ENCODE measurements at places on chromosomes 11 and 22.

GRCh38 chr11:122192634-122193255 is 76.7 kb upstream of the BLID start:
- peak; percentile 30 for ATAC-seq

GRCh38 chr22:20131859-20132685 is 468 bp downstream of the ZDHHC8 start:
- ATAC-seq: 0 out of 3 replicates have a peak, but pooled peaks have one; percentile 1

DNA sequence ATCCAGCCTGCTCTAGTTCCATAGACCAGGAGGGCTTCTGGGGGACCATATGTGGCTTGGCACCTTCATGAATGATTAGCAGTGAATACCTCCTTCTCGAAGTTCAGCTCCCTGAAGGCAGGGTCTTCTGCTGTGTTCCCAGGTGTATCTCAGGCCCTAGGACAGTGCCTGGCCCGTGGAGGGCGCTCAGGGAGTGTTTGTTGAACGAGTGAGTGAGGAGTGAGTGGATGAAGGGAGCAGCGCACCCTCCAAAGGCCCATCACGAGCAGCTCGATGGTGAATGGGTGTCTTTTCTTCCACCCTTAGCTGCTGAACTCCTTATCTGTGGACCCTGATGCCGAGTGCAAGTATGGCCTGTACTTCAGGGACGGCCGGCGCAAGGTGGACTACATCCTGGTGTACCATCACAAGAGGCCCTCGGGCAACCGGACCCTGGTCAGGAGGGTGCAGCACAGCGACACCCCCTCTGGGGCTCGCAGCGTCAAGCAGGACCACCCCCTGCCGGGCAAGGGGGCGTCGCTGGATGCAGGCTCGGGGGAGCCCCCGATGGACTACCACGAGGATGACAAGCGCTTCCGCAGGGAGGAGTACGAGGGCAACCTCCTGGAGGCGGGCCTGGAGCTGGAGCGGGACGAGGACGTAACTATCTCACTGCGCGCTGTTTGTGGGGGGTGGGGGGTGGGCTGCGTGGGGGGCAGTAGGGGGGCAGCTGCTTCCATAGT is 9.5 kb downstream of the ANO1 start:
- no peak for ATAC-seq

GRCh38 chr11:133832096-133832990 is 13.0 kb downstream of the SPATA19 start:
- ATAC-seq: no peak

GRCh38 chr11:85663080-85663752 is 1.7 kb downstream of the CREBZF start:
- no peak for ATAC-seq

- no peak for ATAC-seq
These were observed 51.8 kb downstream of the TRAF6 start for GRCh38 chr11:36458129-36458915.

DNA sequence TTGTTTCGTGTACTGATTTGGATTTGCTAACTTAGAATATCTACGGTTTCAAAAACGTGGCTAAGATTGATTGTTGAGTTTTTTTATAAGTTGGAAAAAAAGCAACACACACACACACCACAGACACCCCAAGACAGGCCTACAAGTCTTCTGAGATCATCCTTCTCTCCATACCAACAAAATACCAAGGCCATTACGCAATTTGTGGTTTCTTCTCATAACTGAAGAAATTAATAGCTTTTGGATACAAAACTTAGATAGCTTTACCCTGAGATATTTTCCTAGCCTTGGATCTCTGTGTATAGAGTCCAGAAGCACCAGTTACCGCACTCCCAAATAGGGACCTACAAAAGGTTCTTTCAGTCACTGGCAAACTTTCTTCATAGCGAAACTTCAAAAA is 113.6 kb downstream of the SIK3 start:
- peak; percentile 90 for ATAC-seq

- no peak for ATAC-seq
These were observed 175.0 kb upstream of the TMEM45B start for GRCh38 chr11:129640671-129641070.
